ENCODE measurements at places on chromosomes 3 and 15.

DNA sequence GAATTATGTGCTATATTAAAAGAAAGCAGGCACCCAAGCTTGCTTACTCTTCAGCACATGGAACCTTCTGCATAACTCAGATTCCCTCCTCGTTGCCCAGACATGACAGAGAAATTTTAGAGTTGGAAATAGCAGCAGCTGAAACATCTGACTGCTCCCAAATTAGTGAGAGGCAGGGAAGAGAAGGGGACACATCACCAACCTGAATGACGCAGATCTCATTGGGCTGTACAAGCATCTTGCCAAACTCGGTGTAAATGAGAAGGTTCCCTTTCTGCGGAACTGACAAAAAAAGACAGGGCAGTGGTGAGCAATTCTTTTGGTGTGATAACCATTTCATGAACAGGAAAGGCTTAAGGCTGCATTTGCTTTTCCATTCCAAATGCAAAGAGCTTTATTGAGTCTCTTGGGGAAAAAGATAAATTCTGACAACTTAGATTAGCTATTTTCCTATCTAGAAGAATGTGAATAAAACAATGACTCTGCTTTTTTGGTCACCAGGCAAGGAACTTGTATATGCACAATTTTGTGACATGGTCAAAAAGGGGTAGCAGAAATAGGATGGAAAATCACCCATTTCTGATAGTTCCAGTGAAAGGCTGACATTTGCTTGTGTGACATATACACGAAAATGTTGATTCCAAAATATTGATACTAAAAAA is 35.1 kb downstream of the HGD start:
- DNase-seq = no peak

- no peak for DNase-seq
Observed at GRCh38 chr3:186180151-186180550, 71.3 kb upstream of the ETV5 start.

GRCh38 chr15:29675791-29676301 is 146.4 kb downstream of the TJP1 start:
- no peak for DNase-seq

DNA sequence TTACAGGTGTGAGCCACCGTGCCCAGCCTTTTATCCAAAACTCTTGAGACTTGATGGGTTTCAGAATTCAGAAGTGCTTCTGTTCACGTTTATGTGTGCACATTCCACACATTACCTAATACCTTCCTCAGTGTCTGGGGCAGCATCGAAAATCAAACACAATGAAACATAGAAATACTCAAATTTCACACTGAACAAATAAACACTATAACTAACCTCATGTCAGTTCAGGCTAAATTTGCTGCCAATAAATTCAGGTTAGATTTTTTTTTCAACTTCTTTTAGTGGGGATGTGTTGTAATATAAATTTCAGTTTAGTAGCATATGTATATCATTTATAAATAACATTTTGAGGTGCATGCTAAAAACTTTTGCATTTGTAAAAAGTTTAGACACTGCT is 2.8 kb downstream of the EIF2AK4 start:
- no peak for DNase-seq
